ENCODE measurements at places on chromosomes 7 and 10.

DNA sequence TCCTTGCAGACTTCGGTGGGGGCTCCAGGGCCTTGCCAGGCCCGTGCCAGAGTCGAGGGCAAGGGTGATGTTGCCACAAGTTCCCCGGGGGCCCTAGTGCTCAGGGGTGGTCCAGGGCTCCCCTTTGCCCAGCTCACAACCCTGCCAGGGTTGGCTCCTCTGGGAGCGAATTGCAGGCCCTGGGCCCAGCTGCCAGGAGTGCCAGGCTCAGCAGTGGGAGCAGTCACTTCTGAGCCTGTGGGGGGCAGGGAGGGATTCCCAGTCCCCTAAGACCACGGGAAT is 43.8 kb downstream of the TCERG1L start:
- DNase-seq: no peak

GRCh38 chr7:33854801-33855350 is 50.5 kb upstream of the BMPER start:
- no peak for DNase-seq

- no peak for DNase-seq
These were observed 12.2 kb downstream of the CCDC6 start for GRCh38 chr10:59894114-59894513.

GRCh38 chr10:97737770-97738265 is 890 bp downstream of the ZFYVE27 start:
- peak; percentile 55 for DNase-seq

DNA sequence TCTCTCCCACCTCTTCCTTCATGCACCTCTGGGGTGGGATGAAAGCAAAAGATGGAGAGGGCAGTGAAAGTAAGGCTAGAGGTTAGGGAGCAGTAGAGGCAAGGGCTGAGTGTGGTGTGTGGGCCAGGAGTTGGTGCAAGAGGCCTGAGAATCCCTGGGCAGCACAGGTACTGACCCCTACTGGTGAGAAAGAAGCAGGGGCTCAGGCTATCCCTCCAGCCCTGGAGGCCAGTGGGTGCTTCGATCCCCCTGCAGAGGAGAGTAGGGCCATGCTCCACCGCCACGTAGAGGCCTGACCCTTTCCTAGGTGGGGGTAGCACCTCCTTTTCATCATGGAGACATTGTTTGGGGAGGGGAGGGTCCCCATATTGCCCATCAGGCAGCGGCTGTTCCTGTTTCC is 9.8 kb downstream of the CDHR1 start:
- no peak for DNase-seq

DNA sequence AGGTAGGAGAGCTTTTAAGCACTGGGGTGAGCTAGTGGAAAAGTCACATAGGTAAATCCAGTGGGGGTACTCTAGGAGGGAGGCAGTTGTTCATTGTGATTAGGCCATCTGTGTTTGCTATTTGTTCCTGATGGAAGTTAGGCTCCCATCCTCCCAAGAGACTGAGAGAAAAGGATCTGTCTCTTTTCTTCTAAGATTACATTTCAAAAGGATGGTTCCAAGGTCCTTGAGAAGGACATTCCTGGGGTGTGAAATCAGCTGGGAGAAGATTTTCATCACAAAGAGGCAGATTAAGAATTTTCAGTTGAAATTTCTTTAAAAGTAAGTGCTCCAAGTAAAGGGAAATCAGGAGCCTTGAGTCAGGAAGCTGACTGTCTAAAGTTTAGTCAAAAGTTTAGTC is 210.8 kb upstream of the CSTF2T start:
- DNase-seq: no peak

GRCh38 chr7:99386584-99387238 is 12.2 kb downstream of the ARPC1B start:
- peak; percentile 72 for DNase-seq

- DNase-seq: no peak
These were observed at the start of gene PNLIP for GRCh38 chr10:116545756-116546155. PNLIP (plus strand) TSS chr10:116545931; CDS start chr10:116546093, 162 bp downstream.

GRCh38 chr7:151390598-151391357 is 19.1 kb downstream of the WDR86 start:
- no peak for DNase-seq

- no peak for DNase-seq
These were observed 25.1 kb downstream of the CPEB3 start for GRCh38 chr10:92265687-92266258.

Measured in hematopoietic multipotent progenitor cell treated with erythropoietin and hydrocortisone succinate and interleukin-3 and kit ligand, for 17 days (in vitro differentiated cells).